ENCODE measurements at places on chromosomes 16 and 17.

DNA sequence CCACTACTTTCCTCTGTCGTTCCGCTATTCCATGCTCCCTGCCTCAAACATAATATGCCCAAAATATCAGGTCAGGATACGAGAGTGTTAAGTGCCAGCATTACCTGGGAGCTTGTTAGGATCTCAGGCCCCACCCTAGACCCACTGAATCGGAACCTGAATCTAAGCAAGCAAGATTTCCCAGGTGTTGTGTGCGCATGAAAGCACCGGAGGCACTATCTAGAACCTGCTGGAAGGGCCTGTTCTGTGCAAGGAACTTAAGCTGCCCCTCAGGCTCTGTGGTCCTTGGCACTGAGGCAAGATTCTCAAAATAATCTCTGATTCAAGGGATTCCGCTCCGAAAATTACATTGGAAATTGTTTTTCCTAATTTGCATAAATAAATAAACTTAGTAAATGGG is 107.7 kb upstream of the NOL11 start:
- no peak for DNase-seq

- DNase-seq, result no peak
Observed at GRCh38 chr17:80953471-80954315, 37.9 kb upstream of the CHMP6 start.

DNA sequence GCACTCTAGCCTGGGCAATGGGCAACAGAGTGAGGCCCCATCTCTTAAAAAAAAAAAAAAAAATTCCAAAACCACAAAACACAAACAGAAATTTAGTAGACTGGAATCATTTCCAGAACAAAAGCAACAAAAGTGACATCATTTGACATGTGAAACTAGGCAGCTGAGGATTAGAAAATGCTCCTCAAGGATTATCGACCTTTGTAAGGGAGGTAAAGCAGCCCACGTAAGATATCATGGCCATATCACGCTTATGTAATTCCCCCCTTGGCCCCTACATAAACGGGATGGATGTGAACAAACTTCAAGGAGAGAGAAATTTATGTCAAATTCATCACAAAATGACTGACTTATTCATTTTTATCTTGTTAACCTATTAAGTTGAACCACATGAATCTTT is 83.3 kb downstream of the WDR59 start:
- DNase-seq, result no peak

DNA sequence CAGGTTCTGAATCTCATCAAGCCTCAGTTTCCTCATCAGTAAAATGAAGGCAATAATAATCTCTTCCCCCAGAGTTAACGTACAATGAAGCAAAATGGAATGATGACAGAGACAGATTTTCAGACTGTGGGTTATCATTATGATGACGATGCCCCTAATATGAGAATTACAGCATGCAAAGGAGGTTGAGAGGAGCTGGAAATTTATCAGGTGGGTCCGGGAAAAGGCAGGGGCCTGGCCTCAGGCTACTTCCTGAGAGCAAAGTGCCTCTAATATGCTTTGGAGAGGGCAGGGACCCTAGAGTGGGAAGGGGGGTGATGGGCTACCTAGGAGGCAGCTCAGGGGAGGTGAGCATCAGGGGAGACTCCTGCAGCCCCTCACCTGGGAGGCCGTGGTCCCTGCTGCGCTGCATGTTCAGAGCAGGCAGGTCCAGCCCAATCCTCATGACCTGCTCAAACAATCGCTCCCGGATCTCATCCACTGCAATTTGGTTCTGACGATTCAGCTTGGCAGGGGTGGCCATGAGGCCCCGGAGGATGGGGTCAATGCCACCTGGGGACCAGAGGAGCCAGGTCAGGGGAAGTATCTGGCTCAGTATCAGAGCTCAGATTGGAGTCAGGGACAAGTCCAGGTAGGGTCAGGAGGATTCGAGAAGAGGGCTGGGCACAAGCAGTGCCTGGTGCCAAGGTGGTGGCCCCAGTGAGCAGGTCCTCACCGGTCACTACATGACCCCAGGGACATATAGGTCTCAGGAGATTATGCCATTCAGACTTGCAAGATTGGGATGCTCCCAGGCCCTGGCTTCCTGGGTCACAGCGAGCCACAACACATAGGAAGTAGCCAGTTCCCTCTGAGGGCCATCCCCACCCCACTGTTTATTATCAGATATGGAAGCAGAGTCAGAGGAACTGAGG is 8.1 kb downstream of the MPO start:
- DNase-seq, result no peak

- DNase-seq, result no peak
Observed at GRCh38 chr17:39596543-39597267, 11.0 kb downstream of the NEUROD2 start.

GRCh38 chr16:26901196-26901861 is 165.4 kb upstream of the C16orf82 start:
- DNase-seq, result no peak

GRCh38 chr16:55062442-55062841 is 131.8 kb downstream of the IRX5 start:
- DNase-seq, result no peak

DNA sequence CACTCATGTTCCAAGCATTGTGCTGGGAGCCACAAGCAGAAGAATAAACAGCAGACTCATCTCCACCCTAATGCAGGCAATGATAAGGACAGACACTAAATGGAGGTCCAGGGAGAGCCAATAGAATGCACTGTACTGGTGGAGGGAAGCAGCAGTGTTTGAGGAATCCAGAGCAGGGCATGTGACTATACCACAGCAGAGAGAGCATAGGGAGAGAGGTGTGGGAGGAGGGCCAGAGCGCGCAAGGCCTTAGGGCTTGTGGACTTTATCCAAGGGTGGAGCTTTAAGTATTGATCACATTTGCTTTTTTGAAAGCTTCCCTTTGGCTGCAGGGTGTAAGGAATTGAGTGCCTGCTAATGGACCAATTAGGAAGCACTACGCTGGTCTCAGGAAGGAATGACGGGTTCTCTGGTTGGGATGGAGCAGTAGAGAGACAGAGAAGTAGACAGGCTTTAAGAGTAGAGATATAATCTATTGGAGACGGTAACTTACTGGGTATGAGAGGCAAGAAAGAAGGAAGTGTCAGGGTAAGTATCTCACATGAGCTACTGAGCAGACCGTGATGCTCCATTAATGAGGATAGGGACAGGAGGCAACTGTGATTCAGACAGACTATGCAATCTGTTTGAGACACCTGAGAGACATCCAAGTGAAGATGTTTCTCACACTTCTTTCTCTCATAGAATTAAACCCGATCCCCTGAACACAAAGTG is 82.2 kb downstream of the MYO1D start:
- DNase-seq, result no peak

DNA sequence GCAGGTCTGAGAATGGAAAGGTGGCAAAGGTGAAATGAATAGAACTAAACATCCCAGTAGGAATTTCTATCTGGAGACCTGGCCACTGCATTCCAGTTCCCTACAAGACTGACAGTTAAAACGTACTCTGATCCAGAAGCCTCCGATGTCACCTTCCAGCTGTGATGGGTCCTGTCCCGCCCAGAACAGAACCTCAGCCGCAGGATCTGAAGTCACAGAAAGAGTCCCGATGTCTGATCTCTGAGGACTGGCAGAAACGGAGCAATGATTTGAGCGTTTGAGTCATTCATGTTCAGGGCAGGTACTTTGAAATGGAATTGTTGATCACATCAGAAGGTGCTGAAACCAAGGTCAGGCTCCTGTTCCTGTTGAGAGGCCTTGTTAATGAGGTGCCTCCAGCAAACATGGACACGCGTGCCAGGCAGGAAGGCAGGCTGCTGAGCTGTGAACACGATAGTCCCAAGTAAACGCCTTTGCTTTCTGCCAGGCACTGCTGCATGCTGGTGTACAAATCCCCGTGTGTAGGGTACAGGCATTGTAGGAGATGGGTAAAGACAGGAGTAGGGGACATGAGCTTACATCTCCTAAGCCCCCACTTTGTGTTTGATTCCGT is 61.4 kb downstream of the VAT1L start:
- no peak for DNase-seq

DNA sequence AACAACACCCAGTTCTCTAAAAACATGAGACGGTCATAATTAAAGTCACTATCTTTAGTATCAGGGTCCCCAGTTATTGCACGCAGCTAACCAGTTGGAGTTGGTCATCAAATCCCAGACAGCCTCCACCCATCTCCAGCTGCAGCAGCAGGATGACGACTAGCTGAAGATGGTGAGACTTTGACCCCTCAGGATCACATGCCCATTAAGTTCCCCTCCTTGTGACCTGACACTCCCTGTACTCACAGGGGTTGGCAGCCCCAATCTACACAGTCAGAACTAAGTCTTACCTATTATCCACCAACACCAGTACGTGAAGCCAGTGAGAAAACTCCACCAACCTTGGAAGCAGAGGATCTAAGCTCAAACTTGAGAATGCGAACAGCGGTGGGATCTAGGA is 37.7 kb upstream of the IRX5 start:
- DNase-seq, result no peak

GRCh38 chr16:22191532-22192260 is 14.4 kb upstream of the EEF2K start:
- DNase-seq, result peak; percentile 30

- no peak for DNase-seq
Observed at GRCh38 chr17:57338257-57338914, 82.1 kb downstream of the MSI2 start.

DNA sequence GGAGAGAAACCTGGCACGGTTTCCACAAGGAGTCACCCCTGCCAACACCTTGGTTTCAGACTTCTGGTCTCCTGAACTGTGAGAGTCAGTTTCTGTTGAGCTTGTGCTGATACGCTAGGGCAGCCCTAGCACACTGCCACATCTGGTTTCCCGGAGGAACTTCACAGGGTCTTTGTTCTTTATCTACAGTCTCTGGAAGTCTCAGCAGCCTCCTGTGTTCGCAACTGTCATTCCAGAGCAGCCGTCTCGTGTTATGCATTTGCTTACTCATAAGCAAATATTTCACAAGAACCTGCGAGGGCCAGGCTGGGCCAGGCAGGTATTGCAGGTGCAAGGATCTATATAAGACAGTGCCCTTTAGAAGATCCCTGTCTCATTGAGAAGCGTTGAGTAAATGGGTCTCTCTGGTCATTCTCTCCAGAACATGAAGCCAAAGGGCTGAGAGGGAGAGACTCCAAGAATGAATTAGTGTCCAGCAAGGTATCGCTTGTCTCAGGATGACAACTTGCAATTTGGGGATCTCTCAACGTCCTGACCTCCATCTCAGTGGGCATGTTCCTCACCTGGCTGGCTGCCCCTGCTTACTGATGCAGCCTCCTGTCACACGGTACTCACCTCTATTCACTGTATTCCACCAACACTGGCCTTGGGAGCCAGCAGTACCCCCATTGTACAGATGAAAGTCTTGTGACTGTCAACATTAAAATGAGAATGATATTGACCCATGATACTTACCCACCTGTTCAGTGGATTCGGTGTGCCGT is 141.2 kb downstream of the WWOX start:
- no peak for DNase-seq

DNA sequence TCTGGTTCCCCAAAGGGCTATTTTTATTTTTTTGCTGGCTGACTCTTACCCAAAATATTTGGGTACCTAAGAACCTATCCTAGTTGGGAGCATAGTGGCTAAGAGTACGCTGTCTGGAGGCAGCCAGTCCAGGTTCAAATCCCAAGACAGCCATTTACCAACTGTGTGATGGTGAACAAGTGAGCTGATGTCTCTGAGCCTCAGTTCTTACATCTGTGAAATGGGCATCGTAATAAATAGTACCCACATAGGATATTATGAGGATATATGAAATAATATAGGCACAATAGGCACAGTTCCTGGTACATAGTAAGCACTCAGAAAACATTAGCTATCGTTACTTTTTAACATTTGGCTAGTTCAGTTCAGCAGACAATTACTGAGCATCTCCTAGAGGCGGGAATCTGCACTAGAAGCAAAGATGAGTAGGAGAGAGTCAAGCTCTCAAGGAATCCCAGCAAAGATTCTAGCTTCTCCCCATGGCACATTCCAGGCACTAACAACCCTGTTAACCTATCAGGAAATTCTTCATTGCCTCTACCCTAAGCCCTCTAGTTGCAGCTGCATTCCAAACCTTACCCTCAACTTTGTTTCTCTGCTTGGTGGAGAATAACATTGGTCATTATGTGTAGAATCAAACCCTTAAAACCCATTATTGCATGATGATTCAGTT is 31.6 kb downstream of the GPR139 start:
- DNase-seq, result no peak

DNA sequence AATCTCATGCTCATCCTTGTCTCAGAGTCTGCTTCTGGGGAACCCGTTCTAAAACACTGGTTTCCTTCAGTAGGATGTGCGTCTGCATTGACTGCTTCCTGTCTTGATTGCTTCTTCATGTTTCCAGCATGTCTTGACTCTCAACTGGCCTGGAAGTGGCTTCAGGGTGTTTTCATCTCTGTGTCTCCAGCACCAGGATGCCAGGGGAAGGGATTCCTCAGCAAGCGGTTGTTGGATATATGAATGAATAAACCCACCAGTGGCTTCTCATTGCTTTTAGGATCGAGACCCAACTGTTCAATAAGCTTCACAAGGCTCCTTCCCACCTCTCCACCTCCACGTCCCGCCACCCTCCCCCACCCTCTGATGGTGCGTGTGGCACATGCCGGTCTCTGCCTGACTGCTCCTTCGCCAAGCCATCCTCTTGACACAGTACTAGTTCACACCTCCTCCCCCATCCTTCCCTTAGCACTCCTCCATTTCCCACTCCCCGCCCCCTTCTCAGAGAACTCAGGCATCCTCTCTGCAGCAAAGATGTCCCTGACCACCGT is 14.1 kb upstream of the TNS4 start:
- peak; percentile 47 for DNase-seq

DNA sequence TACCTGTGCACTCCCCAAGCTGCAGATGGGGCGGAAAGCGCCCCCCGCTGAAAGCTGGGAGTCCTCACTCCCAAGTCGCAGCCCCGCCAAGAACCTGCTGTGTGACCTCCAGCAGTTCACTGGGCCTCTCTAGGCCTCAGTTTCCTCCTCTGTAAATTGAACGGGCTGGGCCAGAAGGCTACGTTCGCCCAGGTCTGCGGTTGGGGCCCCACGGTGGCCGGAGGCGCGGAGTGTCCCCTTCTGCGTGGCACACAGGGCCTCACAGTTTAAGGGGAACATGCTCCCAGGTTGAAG is 628 bp downstream of the GALK1 start:
- no peak for DNase-seq

DNA sequence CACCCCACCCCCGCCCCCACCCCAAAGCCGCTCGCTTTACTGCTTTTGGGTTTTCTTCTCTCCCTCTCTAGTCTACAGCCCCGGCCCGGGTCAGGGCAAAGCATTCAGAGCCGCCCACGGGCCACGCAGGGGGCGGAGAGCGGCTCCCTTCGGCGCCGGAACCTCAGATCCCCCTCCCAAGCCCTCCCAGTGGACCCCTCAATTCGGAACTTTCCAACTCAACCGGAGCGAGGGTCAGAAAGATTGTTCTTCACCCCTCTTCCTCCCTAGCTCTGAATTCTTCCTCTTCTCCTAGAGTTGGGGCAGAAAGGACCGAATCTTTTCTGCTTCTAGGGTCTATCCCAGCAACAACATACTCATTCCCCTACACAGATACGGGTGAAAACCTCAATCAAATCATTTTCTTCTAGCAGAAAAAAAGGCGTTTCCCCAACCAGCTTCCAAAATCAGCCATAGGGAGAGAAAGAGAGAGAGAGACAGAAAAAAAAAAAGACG is 1.0 kb downstream of the HOXB2 start:
- peak; percentile 40 for DNase-seq

GRCh38 chr17:80926591-80927250 is 64.9 kb upstream of the CHMP6 start:
- no peak for DNase-seq
